SK-N-MC (cell line): ENCODE measurements at places on chromosomes 1 and 21.
A peak's percentile ranks its signal among the peaks of the same experiment; 100 is the strongest.

GRCh38 chr1:222161676-222162075, 386.2 kb downstream of the HHIPL2 start:
- no peak for DNase-seq

DNA sequence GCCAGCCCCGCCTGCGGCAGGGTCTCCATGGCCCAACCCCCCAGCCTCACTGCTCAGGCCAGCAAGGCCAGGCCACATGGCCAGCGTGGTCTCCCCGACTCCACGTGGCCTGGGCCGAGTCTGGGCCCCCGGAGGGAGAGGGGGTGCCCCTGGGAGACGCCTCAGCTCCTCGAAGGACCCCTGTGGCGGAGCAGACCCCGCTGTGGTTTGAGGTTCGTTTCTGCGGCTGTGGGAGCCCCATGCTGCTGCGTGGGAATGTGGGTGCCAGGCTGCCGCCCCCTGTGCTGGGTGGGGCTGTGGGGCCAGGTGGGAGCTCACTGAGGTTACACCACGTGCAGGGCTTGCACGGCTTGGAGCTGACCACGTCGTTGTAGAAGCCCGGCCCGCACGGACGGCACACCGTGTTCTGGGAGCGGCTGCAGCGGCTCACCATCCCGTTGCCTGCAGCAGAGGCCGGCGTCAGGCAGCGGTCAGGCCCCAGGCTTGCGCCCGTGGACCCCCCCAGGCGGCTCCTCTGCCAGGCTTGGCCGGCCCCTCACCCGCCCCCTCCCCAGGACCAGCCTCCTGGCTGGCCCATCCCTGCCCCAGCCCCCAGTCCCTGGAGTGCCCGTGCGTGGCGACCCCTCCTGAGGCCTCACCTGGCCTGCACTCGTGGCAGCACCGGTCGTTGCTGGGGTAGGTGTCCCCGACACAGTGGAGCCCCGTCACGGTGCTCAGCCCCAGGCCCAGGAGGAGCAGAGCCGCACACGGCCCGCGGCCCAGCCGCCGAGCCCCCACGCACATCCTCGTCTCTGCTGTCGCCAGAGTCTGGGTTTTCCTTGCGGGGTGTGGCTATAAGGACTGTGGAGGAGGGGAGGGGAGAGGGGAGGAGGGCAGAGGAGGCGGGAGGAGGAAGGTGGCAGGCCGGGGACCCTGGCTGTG, at the start of gene TNFRSF4:
TNFRSF4 (minus strand) TSS at position 809 of the 921 bp plus-strand sequence; CDS start at position 783, 26 bp downstream.
- no peak for DNase-seq

DNA sequence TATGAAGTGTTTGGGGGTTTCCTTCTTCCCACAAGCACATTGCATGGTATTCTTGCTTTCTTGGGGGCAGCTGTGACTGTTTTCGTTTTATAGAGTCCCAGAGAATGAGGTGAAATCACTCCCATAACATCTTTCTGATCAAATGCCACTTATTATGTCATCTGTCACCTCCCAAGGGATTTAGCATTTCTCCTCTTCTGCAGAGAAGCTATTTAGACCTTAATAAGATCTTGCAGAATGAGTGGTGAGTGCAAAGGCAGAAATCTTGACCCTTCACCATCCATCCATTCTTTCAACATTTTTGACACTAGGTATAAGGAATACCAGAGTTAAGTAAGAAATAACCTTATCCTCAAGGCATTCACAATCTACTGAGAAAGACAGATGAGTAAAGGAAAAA, 318.6 kb upstream of the POU3F1 start:
- DNase-seq: no peak

DNA sequence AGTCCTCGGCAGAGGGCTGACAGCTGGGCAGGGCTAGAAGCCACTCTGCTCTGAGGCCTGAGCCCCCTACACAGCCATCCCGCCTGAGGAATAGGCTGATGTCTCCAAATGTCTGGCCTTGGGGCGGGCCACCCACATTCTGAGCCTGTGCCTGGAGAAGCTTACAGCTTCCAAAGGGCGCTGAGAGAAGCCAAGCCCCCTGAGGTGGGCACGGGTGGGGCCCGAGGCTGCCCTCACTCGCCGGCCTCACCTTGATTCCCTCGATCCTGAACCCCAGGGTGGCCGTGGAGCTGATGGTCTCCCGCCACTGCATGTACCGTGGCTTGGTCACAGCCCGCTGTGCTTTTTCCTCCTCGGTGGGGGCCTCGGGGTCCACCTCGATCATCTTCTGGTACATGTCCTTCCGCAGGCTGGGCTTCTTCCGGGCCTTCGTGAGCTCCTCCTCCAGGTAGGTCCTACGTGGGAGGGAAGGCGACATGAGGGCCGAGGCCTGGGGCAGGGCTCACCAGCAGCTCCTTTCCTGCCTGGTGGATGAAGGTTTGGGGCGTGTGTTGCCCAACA, 93.2 kb downstream of the STUM start:
- no peak for DNase-seq

DNA sequence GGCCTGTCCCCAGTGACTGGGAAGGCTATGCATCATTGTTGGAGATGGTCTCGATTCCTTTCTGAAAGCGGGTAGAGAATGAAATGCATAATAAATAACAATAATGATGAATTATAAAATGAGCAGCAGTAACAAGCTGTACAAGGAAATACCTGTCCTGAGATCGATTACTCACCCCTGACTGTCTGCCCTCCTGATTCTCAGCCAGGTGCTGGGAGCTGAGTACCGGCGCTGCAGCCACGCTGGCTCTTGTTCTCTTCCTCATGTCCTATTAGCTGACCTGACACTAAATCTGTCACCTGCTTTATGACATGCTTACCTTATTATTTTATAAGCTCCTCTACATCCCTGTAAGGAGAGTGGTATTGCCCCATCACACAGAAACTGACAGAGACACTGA, 3.4 kb downstream of the AGPAT3 start:
- no peak for DNase-seq

GRCh38 chr1:9181990-9182783, 52.4 kb upstream of the H6PD start:
- no peak for DNase-seq

- no peak for DNase-seq
These were observed 8.1 kb upstream of the NCF2 start for GRCh38 chr1:183598386-183598785.

DNA sequence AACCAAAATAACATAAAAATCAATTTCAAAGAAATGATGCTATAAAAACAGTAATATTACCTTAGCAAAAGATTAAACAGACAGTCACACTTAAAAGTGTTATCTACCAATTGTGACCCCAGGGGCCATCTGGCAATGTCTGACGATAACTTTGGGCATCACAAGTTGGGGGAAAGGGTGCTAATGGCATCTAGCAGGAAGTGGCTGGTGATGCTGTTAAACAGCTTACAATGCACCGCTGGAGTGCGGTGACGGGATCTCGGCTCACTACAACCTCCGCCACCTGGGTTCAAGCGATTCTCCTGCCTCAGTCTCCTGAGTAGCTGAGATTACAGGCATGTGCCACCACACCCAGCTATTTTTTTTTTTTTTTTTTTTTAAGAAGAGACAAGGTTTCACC, 27.6 kb downstream of the NUP133 start:
- no peak for DNase-seq

DNA sequence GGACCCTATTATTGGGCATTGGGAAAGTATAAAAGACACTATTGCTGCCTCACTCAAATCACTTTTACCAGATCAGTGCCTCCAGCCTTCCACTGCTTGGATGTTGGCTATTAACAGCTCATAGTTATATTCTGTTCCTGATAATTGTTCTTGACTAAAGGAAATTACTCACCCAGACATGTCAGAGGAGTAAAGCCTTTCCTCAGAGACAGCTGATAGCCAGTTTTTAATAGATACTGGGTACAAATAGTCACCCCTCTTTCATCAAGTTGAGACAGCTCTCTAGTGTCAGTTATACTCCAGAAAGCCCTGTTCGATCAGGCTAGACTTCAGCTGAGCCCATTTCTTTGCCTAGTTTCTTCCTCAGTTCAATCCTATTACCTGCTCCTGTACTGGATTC, 876.1 kb upstream of the B3GALT2 start:
- no peak for DNase-seq

- no peak for DNase-seq
These were observed 46.8 kb upstream of the C1orf198 start for GRCh38 chr1:230915078-230915477.

- peak; percentile 30 for DNase-seq
These were observed at the start of gene DISP3 for GRCh38 chr1:11478571-11479374. Gene DISP3, plus strand, starts transcription at chr1:11479155. Its CDS starts 21,838 bp downstream, at chr1:11500993.

GRCh38 chr1:226728448-226728847, 10.6 kb downstream of the ITPKB start:
- DNase-seq: no peak

GRCh38 chr21:35482933-35483662, 434.0 kb upstream of the RUNX1 start:
- DNase-seq: no peak

- no peak for DNase-seq
These were observed 44.4 kb downstream of the COLGALT2 start for GRCh38 chr1:183993132-183993531.

DNA sequence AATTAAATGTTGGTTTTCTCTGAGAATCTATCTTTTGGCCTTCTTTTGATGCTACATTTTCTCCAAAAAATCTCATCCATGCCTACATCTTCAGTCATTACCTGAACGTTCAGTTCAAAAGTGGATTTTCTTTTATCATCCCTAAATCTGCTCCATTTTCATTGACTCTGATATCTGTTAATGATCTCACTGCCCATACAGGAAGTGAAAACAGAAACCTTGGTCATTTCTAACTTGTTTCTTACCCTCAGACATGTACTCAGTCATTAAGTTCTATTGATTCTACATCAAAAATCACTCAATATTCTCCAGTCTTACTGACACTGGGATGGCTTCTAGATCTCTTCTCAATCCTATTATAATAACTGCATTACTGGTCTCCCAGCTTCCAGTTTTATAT, 22.7 kb downstream of the PRKACB start:
- DNase-seq: no peak

DNA sequence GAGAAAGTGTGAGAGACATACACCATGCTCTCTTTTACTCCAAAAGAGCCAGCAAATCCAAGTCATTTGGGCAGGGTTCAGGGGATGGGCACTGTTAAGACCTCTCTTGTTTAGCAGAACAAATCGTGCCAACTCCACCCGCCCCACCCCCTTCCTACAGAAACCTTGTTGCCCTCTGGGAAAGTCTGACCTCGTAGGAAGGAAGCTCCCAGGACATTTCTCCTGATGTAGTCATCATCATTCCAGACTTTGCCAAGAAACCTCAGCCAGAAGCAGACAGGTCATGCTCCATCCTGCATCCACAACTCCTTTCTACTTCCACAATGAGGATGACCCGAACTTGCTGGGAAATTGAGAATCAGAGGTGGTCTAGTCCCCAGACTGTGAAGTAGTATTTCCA, 57.7 kb downstream of the UBE2T start:
- no peak for DNase-seq

DNA sequence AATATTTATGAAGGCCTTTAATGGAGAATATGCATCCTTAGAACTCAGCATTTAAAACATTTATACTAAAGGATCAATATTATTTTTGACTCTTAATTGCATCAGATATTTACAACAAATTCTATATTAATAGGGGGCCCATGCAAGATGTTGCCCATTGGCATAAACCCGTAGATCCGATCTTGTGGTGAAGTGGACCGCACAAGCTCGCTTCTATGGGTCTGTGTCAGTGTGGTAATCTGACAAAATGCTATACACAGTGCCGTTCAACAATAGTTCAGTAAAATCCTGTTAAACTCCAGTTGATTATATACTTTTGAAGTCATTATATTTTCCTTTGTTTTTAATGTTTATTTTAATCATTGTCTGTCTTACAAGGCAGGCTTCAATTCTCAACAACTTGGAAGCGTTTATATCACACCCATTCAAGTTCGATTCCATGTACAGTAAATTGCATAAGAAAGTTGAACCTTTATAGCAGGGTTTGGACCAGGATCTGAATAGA, 809.2 kb downstream of the USP25 start:
- DNase-seq: no peak

GRCh38 chr1:214319938-214320337, 39.0 kb downstream of the SMYD2 start:
- no peak for DNase-seq

GRCh38 chr1:189351960-189352359, 1125.7 kb downstream of the BRINP3 start:
- no peak for DNase-seq

DNA sequence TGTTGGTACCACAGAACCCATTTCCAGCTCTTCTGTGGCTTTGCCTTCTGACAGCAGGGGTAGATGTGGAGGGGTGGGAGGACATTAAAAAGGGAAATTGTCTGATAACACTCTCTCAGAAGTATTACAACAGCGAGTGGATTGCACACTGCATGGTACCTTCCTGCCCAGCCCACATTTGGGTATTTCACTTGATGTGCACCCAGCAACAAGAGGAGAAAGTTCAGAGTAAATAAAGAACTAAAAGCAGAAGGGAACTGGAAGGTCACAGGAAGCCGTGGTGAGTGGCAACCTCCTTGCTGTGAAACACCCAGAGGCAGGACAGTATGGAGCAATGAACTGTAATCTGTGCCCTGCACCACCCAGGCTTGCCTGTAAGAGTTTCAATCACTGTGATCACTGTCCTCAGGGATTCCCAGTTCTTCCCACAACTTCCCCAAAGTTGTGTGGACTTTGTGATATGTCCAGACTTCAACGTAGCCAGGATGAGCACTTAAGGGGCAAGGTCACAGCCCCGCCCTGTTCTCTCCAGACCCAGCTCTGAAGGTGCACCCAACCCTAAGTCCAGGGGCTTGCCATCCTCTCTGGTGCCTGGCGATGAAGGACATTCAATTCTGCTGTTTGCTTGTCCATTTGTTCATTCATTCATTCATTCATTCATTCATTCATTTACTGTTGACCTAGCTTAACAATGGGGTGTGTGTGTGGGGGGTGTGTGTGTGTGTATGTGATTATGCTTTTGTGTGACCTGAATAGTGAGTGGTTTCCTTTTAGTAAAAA, 18.7 kb upstream of the F5 start:
- no peak for DNase-seq

- DNase-seq: no peak
These were observed 19.9 kb downstream of the ATP8B2 start for GRCh38 chr1:154344977-154345837.

GRCh38 chr1:177798614-177799013, 171.2 kb downstream of the SEC16B start:
- DNase-seq: no peak

DNA sequence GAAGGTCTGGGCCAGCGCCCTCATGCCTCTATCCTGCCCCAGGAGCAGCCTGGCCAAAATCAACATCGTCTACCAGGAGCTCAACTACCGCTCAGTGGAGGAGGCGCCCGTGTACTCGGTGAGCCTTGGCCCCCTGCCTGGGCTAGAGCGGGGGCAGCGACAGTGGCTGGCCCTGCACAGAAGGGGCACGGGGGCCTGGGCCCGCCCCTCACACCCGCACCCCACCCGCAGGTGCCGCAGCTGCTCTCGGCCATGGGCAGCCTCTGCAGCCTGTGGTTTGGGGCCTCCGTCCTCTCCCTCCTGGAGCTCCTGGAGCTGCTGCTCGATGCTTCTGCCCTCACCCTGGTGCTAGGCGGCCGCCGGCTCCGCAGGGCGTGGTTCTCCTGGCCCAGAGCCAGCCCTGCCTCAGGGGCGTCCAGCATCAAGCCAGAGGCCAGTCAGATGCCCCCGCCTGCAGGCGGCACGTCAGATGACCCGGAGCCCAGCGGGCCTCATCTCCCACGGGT, 10.8 kb downstream of the SCNN1D start:
- no peak for DNase-seq
